NCI-H524 treated with DMSO at 0.1 percent for 48 hours (cell line): ENCODE measurements at places on chromosomes 7 and 10.

DNA sequence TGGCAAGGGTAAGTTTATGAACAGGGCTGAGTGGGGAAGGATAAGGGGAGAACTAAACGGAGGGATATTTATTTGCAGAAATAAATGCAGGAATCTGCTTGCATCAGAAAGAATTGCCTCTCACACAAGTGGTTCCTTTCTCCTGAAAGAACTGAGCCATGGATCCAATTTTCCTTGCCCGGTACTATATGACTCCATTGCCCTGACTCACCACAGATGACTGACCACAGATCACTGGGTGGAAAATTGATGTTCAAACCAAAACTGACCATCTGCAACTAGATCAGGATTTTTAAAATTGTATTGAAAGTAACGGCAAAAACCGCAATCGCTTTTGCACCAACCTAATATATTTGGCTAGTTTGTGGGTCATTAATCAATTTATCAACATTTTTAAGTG lies 6.2 kb upstream of the MACC1 start:
- no peak for DNase-seq

DNA sequence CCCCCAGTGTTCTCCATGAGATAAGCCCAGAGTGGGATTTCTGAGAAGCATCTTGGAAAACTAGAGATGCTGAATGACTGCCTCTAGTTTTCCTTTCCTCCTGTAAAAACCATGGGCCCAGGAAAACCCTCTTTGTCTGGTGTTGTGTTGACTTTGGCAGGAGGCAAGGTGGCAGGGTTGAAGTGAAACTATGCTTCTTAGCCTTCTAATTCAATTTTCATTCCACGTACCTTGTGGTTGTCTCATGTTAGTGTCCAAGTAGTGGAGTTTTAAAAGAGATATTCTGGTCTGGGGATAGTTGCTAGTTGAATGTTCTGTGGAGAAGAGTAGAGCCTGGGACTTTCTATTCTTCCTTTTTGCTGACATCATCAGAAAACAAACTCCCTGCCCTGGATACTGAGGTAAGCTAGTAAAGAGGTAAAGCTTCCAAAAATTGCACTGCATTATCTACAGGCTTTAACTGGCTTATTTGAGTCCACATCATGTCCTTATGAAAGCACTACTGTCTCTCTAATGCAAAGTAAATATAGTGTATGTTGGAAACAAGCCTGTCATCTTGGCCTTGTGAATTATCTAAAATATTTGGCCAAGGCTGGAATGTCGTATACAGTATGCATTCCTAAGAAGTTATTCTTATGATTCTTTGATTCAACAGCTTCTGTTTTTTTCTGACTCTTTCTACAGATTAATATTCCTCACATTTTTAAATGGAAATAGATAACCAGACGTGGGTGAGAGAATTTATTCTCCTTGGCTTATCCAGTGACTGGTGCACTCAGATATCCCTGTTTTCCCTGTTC lies at the start of gene OR2F2:
Gene OR2F2, plus strand, starts transcription at position 708 of the 800 bp plus-strand sequence. Its CDS starts 0 bp downstream, at position 708.
- no peak for DNase-seq

DNA sequence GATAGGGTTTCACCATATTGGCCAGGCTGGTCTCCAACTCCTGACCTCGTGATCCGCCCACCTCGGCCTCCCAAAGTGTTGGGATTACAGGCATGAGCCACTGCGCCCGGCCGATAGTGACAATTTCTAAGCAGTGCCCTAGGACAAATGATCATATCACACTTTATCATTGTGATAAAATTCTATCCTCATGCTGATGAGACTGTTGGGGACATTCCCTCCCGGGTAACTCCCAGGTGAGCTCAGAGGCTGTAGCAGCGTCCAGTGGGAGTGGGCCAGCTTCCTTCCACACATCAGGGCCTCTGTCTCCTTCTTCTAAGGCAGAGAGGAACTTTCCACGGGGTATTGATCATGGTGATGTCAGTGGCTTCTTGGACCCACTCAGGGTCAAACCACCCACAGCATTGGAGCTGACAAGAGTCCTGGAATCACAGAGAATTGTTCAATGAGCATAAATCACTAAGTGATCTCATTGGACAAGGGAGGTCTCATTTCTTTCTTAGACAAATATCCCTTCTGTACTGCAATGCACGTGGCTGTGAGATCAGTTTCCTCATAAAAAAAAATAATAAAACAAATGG lies 256.1 kb downstream of the KLF6 start:
- DNase-seq: no peak

DNA sequence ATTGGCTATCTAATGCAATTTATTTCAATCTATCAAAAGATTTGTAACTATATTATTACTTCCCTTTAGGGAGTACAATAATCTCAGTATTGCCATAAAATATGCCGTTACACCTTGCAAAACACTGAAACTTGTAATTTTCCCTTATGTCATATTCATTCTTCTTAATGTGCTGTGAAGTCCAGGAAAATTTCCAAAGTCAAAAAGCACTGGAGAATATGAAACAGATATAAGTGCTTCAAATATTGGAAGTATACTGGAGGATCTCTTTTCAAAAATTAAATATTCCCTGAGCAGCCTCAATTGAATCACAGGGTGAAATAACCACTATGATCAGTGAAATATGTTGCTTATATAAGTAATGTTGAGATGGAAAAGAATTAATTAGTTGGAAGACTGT lies 356.0 kb downstream of the PPP1R3A start:
- no peak for DNase-seq

DNA sequence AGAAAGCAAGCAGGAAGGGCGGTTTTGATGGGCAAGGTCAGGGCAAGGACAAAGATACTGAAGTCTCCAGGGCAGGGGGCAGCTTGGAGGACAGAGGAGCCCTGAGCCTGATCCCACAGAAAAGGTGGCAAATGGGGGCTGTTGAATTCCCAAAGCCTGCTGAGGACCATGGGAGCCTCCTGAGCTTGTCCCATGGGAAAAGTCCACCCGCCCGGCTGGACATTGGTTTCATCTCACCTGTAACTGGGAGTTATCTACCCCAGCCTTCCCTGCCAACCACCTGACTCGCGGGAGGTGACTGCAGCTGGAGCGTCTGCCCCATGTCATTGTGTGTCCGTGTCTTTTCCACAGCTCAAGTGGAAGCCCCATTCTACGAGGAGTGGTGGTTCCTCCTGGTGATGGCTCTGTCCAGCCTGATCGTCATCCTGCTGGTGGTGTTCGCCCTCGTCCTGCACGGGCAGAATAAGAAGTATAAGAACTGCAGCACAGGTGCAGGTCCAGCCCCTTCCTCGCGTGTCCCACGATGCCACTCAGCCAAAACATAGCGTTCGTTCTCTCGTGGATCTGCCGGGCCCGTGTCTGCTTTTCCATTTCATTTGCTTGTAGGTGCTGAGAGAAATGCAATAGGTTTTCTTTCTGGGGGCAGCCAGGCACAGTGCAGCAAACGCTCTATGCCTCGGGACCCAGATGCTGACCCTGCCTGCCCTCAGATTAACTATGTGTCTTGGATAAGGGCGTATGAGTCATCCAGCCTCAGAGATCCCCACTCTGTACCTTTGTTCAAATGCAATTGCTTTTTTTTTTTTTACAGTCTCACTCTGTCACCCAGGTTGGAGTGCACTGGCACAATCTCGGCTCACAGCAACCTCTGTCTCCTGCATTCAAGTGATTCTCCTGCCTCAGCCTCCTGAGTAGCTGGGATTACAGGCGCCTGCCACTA lies 444.5 kb upstream of the FOXK1 start:
- no peak for DNase-seq

DNA sequence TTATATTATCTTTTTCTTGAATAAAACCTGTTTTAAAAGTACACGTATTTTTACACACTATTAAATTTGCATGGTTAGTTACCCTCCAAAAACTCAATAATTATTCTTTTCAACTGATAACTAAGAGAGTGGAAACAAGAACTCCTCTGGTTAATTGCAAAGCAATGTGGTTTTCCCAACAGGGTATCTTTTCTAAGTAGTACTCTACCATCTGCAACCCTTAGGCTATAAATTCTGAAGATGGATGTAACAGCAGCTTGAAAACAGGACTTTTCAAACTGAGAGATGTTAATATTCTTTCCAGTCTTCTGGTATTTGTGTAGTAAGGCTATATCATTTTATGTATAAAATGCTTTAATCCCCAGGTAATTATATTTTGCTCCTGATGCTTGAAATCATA lies 916.1 kb upstream of the POT1 start:
- DNase-seq: no peak

DNA sequence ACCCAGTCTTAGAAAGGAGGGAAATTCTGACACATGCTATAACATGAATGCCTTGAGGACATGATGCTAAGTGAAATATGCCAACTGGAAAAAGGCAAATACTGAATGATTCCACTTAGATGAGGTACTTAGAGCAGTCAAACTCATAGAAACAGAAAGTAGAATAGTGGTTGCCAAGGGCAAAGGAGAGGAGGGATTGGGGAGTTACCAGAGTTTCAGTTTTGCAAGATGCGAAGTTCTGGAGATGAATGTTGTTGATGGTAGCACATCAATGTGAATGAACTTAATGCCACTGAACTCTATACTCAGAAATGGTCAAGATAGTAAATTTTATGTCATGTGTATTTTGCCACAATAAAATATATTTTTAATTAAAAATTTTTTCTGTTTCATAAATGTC lies 38.9 kb downstream of the DRGX start:
- DNase-seq: no peak

GRCh38 chr10:29279779-29280487 lies 8.9 kb upstream of the LYZL1 start:
- DNase-seq: no peak

DNA sequence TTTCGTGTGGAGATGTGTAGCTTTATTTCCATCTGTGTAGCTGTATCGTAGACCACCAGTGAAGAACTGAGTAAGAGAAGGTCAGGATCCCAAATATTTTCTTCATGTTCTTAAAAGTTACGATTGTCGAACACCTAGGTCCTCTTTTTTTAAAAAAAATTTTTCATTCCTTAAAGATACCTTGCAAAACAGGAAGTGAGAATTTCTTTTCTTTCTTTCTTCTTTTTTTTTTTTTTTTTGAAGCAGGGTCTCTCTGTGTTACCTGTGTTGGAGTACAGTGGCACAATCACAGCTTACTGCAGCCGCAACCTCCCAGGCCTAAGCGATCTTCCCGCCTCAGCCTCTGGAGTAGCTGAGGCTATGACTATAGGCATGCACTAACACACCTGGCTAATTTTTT lies 60.8 kb downstream of the PHTF2 start:
- DNase-seq: no peak
